ENCODE measurements at places on chromosomes 16 and 17. TPM values are rescaled to one million over a fixed set of nuclear protein-coding genes. Genes with fewer than 3 reads are reported as not detected.

The NPIPB2 gene
- 0.61 TPM for total RNA-seq

The GPRC5C gene
- total RNA-seq: not detected

The SLC16A11 gene
- total RNA-seq: not detected

The DPEP2 gene
- not detected for total RNA-seq

Measured in SK-MEL-5 (cell line).